ENCODE measurements at places on chromosomes 13 and 19. TPM values are rescaled to one million over a fixed set of nuclear protein-coding genes. Genes with fewer than 3 reads are reported as not detected.

- DNase-seq = no peak
Measured at GRCh38 chr19:17770613-17771012, 19.3 kb downstream of the FCHO1 start.

Gene ZNF253
- total RNA-seq = 59.4 TPM

DNA sequence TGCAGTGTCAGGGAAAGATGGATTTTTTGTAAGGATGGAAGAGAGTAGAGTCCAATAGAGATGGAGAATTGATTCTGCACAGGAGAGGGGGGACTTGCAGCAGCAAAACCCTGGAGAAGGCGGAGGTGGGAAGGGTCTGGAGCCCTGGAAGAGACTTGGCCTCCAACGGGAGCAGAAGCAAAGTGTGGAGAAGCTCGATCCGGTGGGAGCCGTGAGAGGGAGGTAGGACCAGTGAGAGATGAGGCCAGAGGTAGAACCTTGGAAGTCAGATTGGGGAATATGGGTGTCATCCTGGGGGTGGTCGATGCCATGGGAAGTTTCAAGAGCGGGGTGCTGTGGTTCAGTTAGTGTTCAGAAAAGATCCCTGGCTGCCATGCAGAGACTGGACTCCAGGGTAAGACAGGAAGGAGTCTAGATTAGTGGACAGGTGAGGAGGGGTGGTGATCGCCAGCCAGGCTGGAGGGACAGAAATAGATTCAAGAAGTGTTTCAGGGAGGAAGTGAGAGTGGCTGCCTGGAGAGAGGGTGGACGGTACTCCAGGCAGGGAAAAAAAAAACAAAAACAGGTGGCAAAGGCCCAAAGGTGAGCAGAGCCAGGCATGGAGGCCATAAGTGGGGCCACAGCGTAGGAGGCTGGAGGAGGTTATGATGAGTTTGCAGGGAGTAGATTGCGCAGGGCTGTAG is 2.6 kb downstream of the PPP5C start:
- no peak for DNase-seq

DNA sequence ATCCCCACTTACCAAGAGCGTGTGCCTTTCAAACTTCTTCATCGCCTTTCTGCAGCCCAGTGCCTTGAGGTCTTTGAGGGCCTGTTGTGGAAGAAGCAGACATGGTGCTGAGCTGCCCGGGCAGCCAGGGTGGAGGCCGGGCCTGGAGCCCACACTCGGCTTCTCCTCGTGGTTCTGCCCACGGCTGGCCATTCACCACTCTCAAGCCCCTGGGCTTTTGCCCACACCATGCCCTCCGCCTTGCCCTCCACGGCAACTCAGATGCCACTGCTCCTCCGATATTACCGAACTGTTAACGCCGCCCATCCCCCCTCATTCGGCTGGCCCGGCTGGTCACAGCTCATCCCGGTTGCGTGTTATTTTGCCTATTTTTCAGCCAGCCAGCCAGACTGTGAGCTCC is 5.3 kb downstream of the IL4I1 start:
- DNase-seq = no peak

DNA sequence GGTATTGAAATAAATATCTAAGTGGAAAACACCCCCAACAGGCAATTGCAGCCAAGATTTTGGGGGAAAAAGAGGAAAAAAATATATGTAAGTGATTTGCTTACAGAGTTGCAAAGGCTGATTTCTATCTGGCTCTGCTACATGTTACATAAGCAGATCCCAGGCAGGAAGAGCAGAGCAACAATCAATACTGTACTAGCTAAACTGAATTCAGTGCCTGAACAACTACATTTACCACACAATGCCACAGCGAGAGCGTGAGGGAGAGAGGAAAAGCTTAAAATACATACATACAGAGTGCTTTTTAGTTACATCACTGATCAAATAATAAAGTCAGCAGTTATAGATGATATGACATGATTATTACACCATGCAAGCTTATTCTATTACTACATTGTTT is 665.6 kb upstream of the ARGLU1 start:
- DNase-seq = no peak

Gene ATP8A2
- total RNA-seq = 0.49 TPM

DNA sequence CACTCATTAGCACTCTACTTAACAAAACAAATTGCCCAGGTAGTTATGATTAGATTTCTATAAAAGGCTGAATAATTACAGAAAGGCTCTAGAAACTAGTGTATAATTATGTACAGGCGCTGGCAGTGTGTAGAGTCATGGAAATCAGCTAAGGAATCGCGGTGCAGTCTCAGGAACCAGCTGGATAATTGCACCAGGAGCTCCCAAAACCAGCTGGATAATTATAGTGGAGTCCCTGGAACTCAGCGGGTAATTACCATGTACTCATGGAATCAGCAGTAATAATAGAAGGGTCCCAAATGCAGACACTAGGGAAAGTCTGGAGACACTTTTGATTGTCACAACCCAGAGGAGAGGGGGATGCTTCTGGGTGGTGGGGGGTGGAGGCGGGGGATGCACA is 23.2 kb upstream of the TTYH1 start:
- DNase-seq = no peak

GRCh38 chr19:41225238-41226052 is 6.4 kb downstream of the AXL start:
- DNase-seq = no peak

GRCh38 chr13:100961186-100961585 is 286.6 kb upstream of the TMTC4 start:
- no peak for DNase-seq

GRCh38 chr13:48009284-48009683 is 8.2 kb upstream of the SUCLA2 start:
- no peak for DNase-seq

GRCh38 chr19:49132974-49133609 is 13.7 kb downstream of the PPFIA3 start:
- no peak for DNase-seq

DNA sequence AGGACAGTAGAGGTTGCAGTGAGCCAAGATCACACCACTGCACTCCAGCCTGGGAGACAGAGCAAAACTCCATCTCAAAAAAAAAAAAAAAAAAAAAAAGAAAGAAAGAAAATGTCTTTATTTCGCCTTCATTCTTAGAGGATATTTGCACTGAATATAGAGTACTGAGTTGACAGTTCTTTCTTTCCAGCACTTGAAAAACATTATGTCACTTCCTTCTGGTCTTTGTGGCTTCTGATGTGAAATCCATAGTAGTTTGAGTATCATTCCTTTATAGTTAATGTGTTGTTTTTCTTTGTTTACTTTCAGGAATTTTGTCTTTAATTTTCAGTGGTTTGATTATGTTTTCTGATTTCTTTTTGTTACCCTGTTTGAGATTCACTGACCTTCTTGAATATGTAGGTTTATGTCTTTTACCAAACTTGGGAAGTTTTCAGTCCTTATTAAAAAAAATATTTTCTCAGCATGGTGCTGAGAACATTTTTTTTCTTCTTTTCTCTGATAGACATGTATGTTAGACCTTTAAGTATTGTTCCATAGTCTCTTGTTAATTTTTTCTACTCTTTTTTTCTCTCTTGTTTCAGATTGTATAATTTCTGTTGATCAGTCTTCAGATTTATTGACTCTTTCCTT is 50.1 kb downstream of the PCCA start:
- no peak for DNase-seq

- DNase-seq = no peak
Measured at GRCh38 chr13:91922969-91923592, 524.7 kb downstream of the GPC5 start.

- peak; percentile 63 for DNase-seq
Measured at GRCh38 chr19:50909240-50910070, 1.7 kb downstream of the KLK4 start.

DNA sequence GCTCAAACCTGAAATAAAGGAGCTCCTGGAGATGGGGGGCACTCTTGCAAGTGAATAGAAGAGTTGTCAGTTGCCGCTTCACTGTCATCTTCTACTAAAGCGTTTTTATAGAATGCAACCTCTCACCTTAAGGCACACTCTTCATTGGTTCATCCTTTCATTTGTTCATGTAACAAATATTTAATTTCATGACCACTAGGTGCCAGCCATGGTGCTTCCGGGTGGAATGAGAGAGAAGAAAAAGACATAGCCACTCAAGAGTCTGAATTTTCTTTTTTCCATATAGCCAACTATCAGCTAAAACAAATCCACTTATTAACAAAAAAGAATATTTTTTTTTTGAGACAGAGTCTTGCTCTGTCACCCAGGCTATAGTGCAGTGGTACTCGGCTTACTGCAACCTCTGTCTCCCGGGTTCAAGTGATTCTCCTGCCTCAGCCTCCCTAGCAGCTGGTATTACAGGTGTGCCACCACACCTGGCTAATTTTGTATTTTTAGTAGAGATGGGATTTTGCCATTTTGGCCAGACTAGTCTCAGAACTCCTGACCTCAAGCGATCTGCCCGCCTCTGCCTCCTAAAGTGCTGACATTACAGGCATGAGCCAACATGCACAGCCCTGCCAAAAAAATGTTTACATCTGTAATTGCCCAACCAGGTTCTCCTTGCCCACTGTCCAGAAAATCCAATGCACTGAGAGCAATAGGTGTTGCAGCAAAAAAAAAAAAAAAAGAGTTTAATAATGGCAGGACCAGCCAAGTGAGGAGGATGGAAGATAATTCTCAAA is 22.1 kb upstream of the SACS start:
- no peak for DNase-seq

DNA sequence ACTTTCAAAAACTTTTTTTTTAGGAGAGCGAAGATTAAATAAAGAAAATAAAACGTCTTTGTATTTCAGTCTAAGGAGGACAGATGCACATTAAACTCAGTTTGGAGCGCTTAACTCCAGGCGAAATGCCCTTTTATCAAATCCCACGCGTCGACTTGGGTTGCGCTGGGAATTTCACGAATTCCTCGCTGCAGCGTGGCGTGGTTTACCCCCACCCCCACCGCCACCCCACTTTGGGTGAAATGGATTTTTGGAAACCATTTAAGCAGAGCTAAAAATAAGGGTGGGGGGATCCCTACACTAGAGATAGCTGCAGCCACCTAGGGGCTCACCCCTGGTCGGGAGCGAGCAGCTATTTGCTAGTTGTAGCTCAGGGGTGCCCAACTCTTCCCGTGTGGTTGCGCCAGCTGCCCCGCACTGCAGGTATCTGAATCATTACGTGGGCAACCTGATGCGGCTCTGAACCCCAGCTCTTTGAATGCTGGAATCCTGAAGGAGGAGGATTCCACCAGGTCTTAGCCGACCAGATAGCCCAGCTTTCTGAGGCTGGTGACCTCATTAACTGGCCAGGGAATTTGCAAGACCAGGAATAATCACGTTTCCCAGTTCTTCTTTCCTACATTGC is 6.5 kb upstream of the TSHZ3 start:
- no peak for DNase-seq

GRCh38 chr13:49366841-49367240 is 77.0 kb downstream of the CAB39L start:
- DNase-seq = no peak

GRCh38 chr13:73340069-73340468 is 281.3 kb downstream of the KLF5 start:
- DNase-seq = no peak

Gene LPAR2
- total RNA-seq = 164 TPM

DNA sequence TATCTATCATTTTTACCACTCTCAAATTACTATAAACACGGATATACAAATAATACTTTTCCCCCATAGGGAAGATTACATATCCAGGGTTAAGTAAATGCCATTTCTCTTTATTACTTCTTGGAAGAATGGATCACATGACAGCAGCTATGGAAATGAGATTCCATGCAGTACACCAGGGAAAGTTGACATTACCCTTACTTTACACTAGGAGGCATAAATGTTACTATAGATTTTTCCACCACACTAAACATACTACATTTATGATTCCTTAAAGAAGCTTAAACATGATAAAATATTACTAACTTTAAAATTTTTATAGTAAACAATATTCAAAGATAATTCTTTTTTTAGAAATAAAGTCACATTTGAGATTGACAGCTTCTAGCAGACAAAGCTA is 611.4 kb downstream of the PCDH9 start:
- no peak for DNase-seq

Gene CPB2
- total RNA-seq = not detected

DNA sequence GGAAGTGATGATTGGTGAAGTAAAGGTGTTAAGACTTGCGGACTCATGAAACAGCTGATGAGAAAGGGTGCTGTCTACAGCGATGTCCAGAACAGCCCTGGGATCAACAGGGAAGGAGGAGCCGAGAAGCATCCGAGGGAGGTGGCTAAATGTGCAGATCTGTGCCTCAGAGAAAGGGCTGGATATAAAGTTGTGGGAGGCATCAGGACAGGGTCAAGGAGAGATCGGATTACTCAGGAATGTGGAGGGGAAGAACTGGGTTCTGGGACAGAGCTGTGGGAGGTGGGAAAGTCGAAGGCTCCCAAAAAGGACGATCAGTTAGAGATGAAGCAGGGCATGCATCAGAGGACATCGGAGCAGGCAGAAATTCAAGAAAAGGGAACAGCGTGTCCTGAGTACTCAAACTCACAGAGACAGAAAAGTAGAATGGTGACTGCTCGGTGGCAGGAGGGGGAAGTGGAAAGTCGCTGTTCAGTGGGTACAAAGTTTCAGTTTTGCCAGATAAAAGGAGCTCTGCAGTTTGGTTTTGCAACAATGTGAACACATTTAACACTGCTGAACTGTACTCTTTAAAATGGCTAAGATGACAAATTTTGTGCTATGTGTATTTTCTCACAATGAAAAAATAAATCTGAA is 1.9 kb downstream of the SIGLEC14 start:
- DNase-seq = no peak
